ENCODE measurements at places on chromosomes 7 and 10.

GRCh38 chr7:2972835-2973161, 70.9 kb downstream of the CARD11 start:
- DNase-seq, result no peak

GRCh38 chr10:29618341-29619171, 16.2 kb downstream of the SVIL start:
- no peak for DNase-seq

GRCh38 chr7:141115965-141116364, 42.1 kb downstream of the TMEM178B start:
- no peak for DNase-seq

- DNase-seq, result no peak
These were observed 306.7 kb downstream of the CRPPA start for GRCh38 chr7:16114633-16115032.

- no peak for DNase-seq
These were observed 53.5 kb downstream of the SCIN start for GRCh38 chr7:12623885-12624498.

GRCh38 chr7:139441961-139442360, 41.5 kb downstream of the KLRG2 start:
- DNase-seq, result no peak

GRCh38 chr7:135994466-135995205, 17.5 kb upstream of the MTPN start:
- no peak for DNase-seq

GRCh38 chr7:88668591-88668990, 90.9 kb upstream of the ZNF804B start:
- DNase-seq, result no peak

GRCh38 chr10:16792675-16793074, 24.5 kb downstream of the RSU1 start:
- no peak for DNase-seq

- no peak for DNase-seq
These were observed 123.5 kb upstream of the AGR3 start for GRCh38 chr7:17005271-17005670.

GRCh38 chr10:46550076-46550790, 6.2 kb downstream of the GPRIN2 start:
- DNase-seq, result no peak

- no peak for DNase-seq
These were observed 16.5 kb upstream of the ITGB8 start for GRCh38 chr7:20314198-20314597.

- no peak for DNase-seq
These were observed 2.3 kb upstream of the GSTO1 start for GRCh38 chr10:104252368-104252767.

DNA sequence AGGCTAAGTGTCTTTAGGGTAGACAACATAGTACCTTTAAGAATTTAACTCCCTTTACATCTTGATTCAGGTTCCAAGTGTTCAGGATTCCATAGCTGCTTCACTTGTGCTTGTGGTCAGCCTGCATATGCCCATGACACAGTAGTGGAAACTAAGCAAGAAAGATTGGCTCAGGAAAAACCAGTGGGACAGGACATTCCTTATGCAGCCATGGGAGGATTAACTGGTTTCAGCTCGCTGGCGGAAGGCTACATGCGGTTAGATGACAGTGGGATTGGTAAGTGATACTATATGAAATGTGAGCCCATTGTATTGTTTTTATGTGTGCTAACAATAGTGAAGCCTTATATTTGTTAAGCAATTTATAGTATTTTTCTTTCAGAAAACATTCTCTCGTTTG, 11.3 kb downstream of the FAM221A start:
- DNase-seq, result no peak

GRCh38 chr10:70312972-70313371, 29.2 kb upstream of the NPFFR1 start:
- DNase-seq, result no peak

DNA sequence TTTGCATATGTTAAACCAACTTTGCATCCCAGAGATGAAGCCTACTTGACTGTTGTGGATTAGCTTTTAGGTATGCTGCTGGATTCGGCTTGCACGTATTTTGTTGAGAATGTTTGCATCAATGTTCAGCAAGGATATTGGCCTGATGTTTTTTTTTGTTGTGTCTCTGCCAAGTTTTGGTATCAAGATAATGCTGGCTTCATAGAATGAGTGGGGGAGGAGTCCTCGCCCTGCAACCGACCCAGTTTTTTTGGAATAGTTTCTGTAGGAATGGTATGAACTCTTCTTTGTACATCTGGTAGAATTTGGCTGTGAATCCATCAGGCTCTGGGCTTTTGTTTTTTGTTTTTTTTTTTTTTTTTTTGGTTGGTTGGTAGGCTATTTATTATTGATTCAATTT, 147.9 kb downstream of the AHR start:
- no peak for DNase-seq

DNA sequence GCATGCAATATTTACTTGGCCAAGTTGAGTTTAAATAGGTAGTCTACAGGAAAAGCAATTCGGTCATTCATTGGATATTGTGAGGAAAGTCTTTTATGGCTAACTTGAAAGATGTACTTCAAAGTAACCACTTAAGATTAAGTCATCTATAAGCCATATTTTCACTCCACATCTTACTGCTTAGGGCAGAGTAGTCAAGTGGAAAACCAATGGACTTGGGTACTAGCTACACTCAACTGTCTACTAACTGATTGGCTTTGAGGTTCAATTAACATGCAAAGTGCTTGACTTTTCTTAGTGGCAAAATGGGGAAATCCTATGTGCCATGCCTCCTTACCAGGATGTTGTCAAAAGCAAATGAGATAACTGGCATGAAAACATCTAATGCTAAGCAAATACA, 51.0 kb downstream of the CAV1 start:
- no peak for DNase-seq

- no peak for DNase-seq
These were observed 122.1 kb downstream of the RPS24 start for GRCh38 chr10:78155722-78156121.

DNA sequence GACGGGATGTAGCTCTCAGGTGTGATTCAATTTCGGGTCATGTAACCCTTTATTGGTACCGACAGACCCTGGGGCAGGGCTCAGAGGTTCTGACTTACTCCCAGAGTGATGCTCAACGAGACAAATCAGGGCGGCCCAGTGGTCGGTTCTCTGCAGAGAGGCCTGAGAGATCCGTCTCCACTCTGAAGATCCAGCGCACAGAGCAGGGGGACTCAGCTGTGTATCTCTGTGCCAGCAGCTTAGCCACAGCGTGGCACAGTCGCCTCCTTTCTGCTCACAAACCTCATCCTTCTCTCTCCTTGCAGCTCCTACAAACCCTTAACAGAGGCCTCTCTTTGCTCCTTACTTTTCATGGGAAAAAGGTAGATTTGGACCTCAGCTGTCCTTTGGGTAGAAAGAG, 197.5 kb upstream of the PRSS58 start:
- no peak for DNase-seq

GRCh38 chr7:54545241-54545563, 3.0 kb downstream of the VSTM2A start:
- DNase-seq, result no peak

DNA sequence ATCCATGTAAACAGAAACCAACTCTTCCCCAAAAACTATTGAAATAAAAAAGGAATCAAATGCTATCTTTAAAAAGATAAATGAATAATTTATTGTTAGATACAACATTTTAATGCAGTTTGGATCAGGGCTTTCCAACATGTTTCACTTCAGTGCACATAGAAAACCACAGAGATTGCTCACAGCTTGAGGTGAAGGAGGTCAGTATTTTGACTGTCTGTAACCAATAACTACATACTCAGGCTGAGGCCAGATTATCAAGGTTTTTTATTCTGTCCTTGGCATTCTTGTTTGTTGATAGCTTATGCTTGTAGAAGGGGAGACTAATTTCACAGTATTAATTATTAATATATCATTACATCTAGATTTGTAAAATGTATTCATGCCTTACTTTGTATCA, 195.5 kb downstream of the PRKG1 start:
- DNase-seq, result no peak

GRCh38 chr10:95389176-95389575, 98.4 kb upstream of the PDLIM1 start:
- DNase-seq, result no peak

DNA sequence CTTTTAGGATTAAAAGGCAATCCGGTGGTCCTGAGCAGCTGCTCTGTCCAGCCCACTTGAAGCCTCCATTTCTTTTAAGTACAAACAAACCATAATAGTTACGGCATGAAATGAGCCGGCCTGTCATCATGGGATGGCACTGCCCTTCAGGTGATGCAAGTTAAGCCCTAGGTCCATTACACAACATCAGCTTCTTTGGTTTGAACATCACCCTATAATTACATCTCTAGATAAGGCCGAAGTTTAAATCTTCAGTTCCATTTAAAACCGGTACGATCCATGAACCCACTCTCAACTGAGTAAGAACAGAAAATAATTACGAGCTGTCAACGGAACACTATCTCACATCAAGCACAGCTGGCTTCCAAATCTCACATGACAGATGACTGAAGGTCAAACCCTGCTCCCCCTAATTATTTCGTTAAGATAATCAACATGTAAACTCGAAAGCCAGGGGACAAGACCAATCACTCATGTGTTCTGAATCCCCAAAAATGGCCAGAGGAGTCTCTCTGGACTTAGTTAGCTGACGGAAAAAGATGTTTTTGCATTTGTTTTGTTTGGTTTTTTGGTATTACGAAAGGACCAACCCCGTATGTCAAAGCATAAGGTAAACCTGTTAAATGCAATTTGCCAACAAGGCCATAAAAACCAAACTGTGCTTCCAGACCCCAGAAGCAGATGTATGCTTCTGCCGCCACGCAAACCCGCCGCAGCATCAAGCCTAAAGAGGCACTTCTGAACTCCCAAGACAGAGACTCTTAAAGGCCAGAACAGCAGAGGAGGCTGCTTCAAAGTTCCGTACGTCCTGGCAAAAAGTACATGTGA, 10.8 kb downstream of the GNA12 start:
- no peak for DNase-seq

DNA sequence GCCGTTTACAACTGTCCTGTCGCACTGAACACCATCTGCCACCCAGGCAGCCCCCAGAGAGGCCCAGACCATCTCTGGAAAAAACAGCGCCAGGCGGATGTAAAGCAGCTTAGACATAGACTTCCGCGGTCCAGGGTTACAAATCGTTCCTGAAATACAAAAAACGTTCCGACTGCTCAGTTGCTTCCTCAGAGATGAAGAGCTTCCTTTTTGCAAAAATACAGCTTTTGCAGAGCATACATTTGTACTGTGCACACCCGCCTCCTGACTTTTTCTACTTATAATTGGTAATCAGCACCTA, 11.4 kb downstream of the DAGLB start:
- DNase-seq, result no peak

DNA sequence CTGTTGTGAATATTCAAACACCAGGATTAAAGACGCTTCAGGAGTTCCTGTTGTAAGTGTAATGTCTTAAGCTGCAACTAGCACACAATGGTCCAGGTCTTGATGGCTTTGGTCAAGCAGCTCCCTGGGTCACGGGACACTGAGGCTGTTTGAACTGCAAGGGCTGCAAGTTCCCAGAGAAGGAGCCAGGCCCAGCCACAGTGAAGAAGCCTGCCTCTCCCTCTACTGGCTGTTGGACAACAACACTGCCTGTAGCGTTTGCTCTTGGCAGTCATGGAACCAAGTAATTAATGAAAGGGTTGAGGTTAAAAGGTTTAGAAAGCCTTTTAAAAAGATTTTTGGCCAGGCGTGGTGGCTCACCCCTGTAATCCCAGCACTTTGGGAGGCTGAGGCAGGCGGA, 31.9 kb upstream of the GUSB start:
- DNase-seq, result no peak

DNA sequence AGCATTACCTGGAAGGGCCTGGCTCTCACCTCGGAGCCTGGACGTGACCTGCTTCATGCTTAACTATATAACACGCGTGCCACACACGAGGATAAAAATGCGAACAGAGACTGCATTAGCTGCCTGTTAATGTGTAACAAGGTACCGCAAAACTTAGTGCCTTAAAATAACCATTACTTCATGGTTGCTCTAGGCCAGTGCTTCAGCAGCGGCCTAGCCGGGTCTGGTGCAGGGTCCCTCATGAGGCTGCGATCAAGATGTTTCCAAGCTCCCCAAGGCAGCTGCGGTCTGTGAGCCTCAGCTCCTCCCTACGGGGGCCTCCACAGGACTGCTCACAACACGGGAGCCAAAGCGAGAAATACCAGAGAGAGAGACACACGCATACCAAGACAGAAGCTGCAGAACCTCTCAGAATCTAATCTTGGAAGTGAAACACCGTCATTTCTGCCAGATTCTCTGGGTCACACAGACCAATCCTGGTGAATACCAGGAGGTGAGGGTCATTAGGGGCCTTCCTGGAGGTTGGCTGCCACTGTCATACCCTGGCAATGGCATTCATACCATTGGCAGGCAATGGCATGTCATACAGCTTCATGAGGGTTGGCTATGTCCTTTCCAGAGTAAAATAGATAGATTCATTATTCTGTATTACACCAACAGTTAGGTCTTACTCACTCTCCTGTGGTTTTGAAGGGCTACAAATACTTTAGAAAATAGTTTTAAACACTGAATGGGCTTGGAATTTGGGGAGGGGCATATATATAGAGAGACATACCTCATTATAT, 94.5 kb downstream of the HIPK2 start:
- DNase-seq, result no peak

DNA sequence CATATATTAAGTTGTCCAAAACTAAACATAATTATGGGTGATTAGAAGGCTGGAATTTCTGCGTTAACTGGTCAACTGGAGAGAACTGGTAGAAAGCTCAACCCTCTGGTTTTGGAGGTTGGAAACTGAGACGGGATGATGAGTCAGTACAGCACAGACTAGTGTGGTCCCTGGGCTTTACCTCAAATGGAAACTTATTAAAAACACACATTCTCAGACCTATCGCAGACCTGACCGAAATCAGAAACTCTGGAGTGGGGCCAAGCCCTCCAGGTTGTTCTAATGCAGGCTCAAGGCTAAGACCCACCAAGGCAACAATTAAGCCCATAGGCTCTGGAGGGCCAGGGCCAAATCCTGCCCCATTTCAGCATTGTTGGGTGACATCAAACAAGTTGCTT, 136.9 kb downstream of the KCNMA1 start:
- no peak for DNase-seq

DNA sequence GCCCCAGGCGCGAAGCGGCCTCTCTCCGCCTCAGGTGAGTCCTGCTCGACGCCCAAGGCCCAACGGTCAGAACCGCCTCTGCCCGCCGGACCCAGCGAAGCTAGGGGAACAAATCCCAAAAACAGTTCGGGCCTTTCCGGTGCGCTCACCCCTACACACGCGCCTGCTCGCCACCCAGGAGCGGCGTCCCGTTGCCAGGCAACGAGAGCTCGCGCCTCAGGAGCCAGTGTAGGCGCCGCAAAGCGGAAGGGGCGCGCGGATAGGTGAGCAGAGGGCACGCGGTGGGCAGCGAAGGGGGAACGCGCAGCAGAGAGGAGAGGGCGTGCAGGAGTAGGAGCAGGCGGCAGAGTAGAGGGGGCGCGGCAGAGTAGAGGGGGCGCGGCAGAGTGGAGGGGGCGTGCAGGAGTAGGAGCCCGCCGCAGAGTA, at the start of the genes DYDC1 and DYDC2:
Gene DYDC1, minus strand, starts transcription at position 193 of the 426 bp plus-strand sequence. CDS start 4,154 bp downstream, outside the sequence.
Gene DYDC2, plus strand, starts transcription at position 219 of the 426 bp plus-strand sequence. CDS start 5,663 bp downstream, outside the sequence.
- no peak for DNase-seq

GRCh38 chr7:90763108-90763507, 167.0 kb downstream of the CDK14 start:
- DNase-seq, result no peak

GRCh38 chr10:75121322-75121721, 9.9 kb downstream of the SAMD8 start:
- no peak for DNase-seq

GRCh38 chr7:84102213-84102612, 92.4 kb downstream of the SEMA3A start:
- no peak for DNase-seq
